ENCODE measurements at places on chromosomes 16 and 17.

- DNase-seq = no peak
Observed at GRCh38 chr16:568401-569258, 1.1 kb upstream of the PIGQ start.

DNA sequence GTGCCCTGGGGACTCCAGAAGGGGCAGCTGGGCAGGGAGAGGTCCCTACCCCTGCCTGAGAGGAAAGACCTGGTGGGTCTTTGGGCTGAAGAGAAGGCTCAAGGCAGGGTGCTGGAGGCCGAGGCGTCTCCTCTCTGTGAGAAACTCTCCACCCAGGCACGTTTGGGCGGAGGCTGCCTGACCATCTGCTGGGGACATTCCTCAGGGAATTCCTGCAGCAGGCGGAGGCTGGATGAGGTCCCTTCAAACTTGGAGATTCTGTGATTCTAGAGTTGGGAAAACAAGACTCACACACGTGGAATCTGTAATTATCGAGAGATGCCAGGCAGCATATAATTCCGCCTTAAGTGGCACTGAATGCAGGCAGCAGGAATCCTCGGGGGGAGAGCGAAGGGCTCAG, 21.1 kb upstream of the PHF12 start:
- DNase-seq = no peak

DNA sequence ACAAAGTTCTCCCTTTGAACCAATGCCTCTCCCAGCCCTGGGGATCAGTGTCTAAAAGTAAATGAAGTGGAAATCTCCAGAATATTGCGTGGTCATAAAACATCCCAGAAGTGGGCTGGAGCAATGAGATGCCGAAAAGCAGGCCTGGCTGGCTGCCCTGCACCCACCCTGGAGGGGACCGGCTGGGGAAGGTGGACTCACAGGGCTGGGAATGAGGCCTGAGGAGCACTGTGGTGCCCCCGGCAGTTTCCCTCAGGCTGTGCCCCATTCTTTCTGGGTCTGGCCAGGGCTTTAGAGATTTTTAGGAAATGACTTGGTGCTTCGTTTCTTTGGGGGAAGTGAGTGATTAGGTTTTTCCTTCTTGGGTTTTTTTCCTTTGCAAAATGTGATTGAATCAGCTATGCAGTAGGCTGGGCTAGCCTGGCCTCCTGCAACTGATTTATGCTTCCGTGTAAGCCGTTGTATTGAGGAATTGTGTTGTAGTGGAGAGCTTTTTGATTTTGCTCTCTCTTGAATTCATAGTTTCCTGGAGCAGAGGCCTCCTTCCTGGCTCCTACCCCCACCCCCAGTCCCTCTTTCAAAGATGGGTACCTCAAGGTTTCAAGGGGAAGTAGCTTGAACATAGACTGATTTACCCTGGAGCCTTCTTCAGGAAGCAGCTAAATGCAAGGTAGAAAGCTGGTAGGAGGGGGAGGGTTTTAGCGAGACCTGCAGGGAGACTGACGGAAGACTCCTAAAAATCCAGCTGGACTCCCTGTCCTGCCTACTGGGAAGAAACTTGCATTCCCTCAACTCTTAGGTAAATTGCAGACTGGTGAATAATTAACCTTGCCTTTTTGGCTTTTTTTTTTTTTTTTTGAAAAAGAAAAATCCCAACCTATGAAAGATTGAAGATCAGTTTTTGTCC, 170.2 kb downstream of the RAB11FIP4 start:
- no peak for DNase-seq

GRCh38 chr16:62805221-62805857, 769.1 kb upstream of the CDH8 start:
- DNase-seq = no peak

DNA sequence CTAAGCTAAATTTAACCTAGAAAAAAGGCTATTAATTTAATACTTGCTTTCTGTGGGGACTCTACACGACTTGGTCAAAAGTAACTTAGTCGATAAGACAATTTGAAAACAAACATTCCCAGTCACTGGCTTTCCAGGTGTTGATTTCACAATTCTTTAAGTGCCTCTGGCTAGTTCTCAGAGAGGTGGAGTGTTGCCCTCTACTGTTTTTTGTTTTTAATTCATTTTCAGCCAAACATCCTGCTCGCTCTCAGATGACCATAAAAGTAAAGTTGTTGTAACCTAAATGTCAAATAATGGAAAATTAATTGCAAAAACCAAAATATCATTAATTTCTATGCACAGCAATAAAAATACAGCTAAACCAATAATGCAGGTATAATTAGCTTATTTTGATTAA, 107.1 kb downstream of the MYO1D start:
- no peak for DNase-seq

- no peak for DNase-seq
Observed at GRCh38 chr17:83191388-83192160, 112.2 kb downstream of the METRNL start.

GRCh38 chr17:43714465-43715149, 44.0 kb downstream of the SOST start:
- no peak for DNase-seq

GRCh38 chr17:73706858-73707257, 62.6 kb upstream of the SDK2 start:
- no peak for DNase-seq

DNA sequence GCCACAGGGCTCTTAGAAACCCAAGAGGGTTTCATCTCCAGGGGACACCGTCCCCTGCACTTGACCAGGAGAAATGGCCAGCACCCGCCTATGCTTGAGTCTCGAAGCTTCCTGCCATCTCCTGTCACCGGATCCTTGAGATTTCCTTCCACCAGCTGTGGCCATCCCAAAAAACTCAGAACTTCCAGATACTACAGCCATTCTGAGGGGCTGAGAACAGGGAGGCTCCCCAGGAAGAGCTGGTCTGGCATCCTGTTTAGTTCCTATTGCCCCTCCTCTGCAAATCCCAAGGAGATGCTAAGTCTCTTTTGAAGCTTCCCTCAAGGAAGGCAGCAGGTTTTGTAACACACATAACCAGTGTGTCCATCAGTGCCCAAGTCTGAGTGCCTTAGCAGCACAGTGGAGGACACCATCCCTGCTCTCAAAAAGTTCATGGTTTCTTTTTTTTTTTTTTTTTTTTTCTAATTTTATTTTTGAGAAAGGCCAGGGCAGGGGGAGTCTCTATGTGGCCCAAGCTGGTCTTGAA, 2.0 kb downstream of the UBALD2 start:
- no peak for DNase-seq

DNA sequence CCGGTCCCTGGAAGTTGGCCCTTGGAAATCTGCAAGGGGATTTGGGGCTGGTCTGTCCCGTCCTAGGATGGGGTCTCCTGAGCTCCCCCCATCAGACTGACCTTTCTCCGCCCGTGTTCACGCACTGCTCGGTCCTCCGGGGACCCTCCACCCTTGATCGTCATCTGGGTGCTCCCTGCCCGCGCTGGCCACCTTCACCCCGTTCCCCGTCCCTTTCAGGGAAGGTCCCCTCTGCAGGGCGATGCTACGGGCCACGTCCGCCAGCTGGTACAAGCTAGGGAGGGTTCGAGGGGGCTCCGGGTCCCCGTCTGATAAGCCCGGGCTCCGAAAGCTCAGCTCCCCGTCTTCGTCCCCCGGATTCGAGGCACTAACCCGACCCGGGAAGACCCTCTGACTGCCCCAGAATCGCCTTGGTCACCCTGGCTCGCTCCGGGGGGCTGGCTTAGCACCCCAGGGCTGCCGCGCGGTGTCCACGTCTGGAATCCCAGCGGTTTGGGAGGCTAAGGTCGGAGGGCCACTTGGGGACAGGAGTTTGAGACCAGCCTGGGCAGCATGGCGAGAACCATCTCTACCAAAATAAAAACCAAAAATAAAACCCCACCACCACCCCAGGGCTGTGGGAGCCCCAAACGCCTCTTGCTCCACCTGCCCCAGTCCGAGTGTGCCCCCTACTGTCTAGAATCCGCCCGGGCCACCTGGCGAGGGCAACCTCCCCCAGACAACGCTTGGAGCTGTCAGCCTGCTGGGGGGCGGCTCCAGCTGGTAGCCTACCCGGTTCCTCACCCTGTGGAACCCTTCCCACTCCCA, 1.1 kb upstream of the SLC43A2 start:
- no peak for DNase-seq

GRCh38 chr16:78549366-78549765, 449.9 kb downstream of the WWOX start:
- no peak for DNase-seq

- DNase-seq = no peak
Observed at GRCh38 chr17:13865650-13866049, 203.7 kb upstream of the COX10 start.

- no peak for DNase-seq
Observed at GRCh38 chr17:42049834-42050392, 488 bp downstream of the C17orf113 start.

DNA sequence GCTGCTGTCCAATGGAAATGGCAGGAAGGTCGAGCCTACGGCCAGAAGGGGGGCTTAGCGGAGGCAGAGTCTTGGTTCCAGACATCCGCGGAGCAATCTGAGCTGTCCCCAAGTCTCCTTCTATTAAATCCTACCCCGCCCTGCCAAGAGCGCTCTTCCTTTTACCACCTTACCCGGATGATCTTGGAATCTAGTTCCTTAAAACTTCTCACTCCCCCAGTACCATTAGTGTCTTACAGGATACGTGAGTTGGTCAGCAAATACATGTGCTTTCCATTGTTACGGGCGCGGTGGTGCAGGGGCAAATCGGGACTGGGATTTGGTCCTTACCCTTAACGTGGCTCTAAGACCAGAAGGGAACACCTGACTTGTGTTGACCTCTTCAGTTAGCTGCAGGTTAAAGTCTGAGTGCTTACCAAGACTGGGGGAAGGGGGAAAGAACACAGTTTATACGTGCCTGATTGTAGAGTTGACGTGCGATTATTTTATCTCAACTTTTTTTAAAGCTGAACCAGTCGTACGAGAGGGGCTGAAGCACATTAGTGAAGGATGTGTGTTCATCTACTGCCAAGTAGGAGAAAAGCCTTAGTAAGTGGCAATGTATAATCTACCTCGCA, 495 bp downstream of the TXNDC17 start:
- no peak for DNase-seq

- DNase-seq = no peak
Observed at GRCh38 chr17:17737961-17738894, 57.0 kb downstream of the RAI1 start.

GRCh38 chr17:77753246-77753645, 205.3 kb upstream of the TNRC6C start:
- DNase-seq = no peak

GRCh38 chr16:85101956-85102630, 10.2 kb downstream of the CIBAR2 start:
- no peak for DNase-seq

GRCh38 chr17:20825539-20825938, 217.3 kb downstream of the USP22 start:
- DNase-seq = no peak

- no peak for DNase-seq
Observed at GRCh38 chr17:32954477-32954876, 26.5 kb downstream of the TMEM98 start.

DNA sequence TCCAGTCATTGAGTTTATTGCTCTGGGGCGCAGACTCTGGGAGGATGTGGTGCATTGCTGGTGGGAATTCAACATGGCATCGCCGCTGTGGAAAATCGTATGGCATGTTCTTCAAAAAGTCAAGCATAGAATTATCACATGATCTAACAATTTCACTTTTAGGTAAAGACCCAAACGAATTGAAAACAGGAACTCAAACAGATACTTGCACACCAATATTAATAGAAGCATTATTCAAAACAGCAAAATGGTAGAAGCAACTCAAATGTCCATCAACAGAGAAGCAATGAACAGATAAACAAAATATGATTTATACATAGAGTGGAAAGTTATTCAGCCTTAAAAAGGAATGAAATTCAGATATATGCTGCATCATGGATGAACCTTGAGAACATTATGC, 15.9 kb downstream of the PIK3R6 start:
- DNase-seq = no peak

DNA sequence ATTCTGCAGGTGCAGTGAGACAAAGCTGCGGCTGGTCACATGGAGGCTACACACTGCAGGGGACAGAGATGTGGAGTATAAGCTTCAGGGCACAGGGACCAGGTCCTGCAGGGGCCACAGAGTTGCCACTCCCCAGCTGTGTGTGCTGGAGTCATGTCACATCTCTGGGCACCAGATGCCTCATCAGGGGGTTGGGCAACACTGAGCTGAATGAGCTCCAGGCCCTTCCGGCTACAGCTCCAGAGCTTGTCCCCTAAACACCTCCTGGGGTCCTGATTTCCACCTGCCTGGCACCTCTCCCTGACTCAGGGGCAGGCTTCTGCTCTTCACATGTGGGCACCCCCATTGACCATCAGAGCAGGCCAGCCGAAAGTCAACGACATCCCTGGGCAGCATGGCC, 32.5 kb downstream of the SPHK1 start:
- DNase-seq = no peak

DNA sequence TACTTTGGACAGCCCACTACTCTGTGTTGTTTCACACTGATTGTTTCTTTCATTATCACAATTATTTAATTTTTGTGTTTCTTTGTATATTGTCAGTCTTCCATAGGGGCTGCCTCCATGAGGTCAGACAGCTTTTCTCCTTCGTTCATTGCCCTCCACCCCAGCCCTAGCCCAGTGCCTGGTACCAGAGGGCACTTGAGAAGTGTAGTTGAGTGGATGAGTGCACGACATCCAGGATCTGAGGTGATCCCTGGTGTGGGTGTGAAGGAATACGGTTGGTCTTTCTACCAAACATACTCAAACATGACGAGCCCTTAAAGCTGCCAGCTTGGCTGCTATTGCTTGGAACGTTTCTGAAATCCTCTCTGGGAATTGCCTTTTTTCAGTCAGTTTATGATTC, 37.9 kb downstream of the DHRS7B start:
- DNase-seq = no peak

DNA sequence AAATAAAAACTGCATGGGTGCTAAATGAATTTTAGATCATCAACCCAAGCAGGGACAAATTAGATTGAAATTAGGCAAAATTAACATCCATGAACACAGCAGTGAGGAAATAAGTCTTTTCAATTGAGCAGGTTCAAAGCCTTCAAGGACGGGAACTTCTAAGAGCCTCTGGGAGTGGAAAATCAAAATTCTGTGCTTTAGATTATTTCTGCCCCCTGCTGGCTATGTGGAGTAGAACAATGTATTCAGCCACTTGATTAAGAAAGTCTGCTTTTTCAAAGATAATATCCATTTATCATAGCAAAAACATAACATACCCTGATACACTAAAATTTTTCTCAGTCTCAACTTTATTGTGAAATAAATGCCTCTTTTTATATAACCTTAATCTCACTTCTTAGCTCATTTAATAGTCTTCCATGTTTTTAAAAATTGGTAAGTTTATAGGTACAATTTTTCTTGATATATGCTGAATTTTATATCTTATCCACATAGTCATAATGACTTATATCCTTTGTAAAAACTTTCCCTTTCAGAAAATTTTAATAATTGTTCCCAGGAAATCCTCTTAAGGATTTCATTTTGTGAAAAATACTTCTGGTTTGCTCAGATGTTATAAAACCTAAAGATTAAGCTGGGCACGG, 28.1 kb upstream of the NOL11 start:
- peak; percentile 17 for DNase-seq

DNA sequence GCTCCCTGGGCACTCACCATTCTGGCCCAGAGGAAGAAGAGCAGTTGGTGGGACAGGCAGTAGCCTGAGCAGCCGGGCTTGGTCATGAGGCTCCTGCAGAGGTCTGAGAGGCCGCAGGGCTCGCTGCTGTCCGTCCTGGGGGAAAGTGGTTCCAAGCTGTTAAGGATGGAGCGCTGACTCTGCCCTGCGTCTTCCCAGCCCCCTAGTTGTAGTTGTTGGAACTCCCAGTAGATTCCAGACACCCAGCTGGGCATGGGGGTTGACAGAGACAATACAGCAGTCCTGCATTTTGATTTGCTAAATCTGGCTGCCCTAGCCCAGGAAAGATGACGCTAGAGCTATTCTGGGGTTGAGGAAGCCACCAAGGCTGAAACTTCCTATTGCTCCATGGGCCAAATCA, 7.3 kb downstream of the C16orf89 start:
- DNase-seq = no peak

- no peak for DNase-seq
Observed at GRCh38 chr17:75010683-75011400, 1.6 kb upstream of the MRPL58 start.
